ENCODE measurements at places on chromosomes 11 and 22. TPM values are rescaled to one million over a fixed set of nuclear protein-coding genes. Genes with fewer than 3 reads are reported as not detected.
A peak's percentile ranks its signal among the peaks of the same experiment; 100 is the strongest.

- no peak for DNase-seq
Measured at GRCh38 chr11:7490054-7490453, 4.7 kb downstream of the OLFML1 start.

- no peak for DNase-seq
Measured at GRCh38 chr11:120900643-120901042, 123.3 kb upstream of the TBCEL start.

- no peak for DNase-seq
Measured at GRCh38 chr11:74474316-74474715, 7.0 kb upstream of the KCNE3 start.

- no peak for DNase-seq
Measured at GRCh38 chr11:128508770-128509510, 78.4 kb downstream of the ETS1 start.

GRCh38 chr11:17428925-17429324, 40.5 kb upstream of the KCNJ11 start:
- DNase-seq, result no peak

DNA sequence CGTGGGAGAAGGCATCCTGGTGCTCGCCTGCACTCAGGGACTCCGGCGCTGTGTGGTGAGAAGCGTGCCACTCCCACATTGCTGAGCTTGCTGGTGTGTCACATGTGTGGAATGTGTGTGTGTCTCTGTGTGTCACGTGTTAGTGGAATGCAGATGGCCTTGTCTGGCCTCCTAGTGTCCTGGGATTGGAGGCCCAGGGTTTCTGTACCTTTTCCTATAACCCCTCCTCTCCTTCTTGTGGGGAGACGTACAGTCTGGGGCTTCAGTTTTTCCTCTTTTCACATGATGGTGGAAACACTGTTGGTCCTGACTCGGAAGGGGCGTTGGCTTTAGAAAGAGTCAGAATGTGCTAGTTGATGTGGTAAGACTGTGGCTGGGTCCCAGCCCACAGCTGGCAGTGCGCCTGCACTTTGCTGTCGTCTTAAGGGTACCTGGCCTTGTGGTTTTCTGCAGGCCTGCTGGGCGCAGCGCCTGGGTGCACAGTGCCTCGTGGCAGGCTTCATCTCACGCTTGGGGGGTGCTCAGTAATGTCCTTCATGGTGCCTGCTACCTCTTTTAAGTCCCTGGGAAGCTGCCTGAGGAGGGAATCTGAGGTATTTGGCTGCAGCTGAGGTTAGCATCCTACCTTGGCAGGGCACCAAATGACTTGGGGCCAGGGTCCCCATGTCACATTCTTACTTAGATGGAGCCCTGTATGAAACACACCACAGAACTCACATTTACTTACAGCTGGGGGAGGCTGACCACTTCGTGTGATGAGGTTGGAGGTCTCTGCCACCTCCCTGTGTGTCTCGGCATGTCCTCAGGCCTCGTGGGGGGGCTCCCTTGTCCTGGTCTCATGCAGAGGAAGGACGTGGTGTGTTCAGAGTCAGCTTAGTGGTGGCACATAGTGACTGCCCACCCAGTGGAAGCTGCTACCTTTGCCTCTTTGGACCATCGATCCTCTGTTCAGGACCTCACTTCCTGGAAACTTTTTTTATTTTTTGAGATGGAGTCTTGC, 61.9 kb downstream of the MED15 start:
- DNase-seq, result peak; percentile 92

GRCh38 chr22:49961005-49961600, 531 bp downstream of the PIM3 start:
- DNase-seq, result peak; percentile 54

Gene MMP1
- total RNA-seq, result not detected

Gene APOA4
- total RNA-seq, result not detected

Gene GAB4
- total RNA-seq, result not detected

Gene KCTD14
- 0.15 TPM for total RNA-seq

Measured in activated CD4-positive, alpha-beta memory T cell treated with anti-CD3 and anti-CD28 coated beads, Interleukin-2, amount 10 ng/mL, durations not matched to agents 7 days and 5 days (primary cell).